Cardiac atrium fibroblast (primary cell): ENCODE measurements at places on chromosomes 3 and 15. TPM values are rescaled to one million over a fixed set of nuclear protein-coding genes. Genes with fewer than 3 reads are reported as not detected.

The CHAC1 gene
- 48.0 and 56.2 TPM in 2 replicates for total RNA-seq

The STRC gene
- not detected in 2 replicates for total RNA-seq

The GATM gene
- 0.18 TPM in 1 of 2 replicates, not detected in the other for total RNA-seq

The XCR1 gene
- total RNA-seq = not detected in 2 replicates

The LAMB2 gene
- 356 and 396 TPM in 2 replicates for total RNA-seq

The OIP5 gene
- total RNA-seq = 1.1 and 4.7 TPM in 2 replicates

The MAP6D1 gene
- under 0.01 and 4.5 TPM in 2 replicates for total RNA-seq

The CPNE4 gene
- total RNA-seq = not detected in 2 replicates

The CPNE9 gene
- total RNA-seq = not detected in 2 replicates

The SLITRK3 gene
- total RNA-seq = not detected in 2 replicates

The BFSP2 gene
- total RNA-seq = not detected in 2 replicates

The ADAMTS9 gene
- 9.7 and 28.2 TPM in 2 replicates for total RNA-seq

The IL16 gene
- total RNA-seq = 1.1 and 2.2 TPM in 2 replicates

The PLSCR2 gene
- not detected in 2 replicates for total RNA-seq

The SCN11A gene
- under 0.01 TPM in 1 of 2 replicates, not detected in the other for total RNA-seq

The PLA2G4E gene
- not detected in 2 replicates for total RNA-seq

The ACSBG1 gene
- not detected in 2 replicates for total RNA-seq

The IL5RA gene
- not detected in 2 replicates for total RNA-seq

The SOX14 gene
- total RNA-seq = not detected in 2 replicates

The TNFAIP8L3 gene
- 3.8 and 8.1 TPM in 2 replicates for total RNA-seq

The EPHB3 gene
- 1.3 and 3.4 TPM in 2 replicates for total RNA-seq

The HEG1 gene
- 195 and 268 TPM in 2 replicates for total RNA-seq

The TSEN2 gene
- total RNA-seq = 6.2 and 10.8 TPM in 2 replicates

The PIF1 gene
- total RNA-seq = 5.8 and 8.5 TPM in 2 replicates

The ARRDC4 gene
- total RNA-seq = 16.2 and 25.3 TPM in 2 replicates

The MESP2 gene
- total RNA-seq = 0.65 TPM in 1 of 2 replicates, not detected in the other

The GABRB3 gene
- total RNA-seq = 0.16 TPM in 1 of 2 replicates, not detected in the other

The CRTC3 gene
- 19.1 and 20.6 TPM in 2 replicates for total RNA-seq

The ZNF80 gene
- total RNA-seq = not detected in 2 replicates

The SPATA12 gene
- not detected in 2 replicates for total RNA-seq

The GOLGA6D gene
- not detected in 2 replicates for total RNA-seq

The AGBL1 gene
- total RNA-seq = not detected in 2 replicates

The ANKUB1 gene
- not detected in 2 replicates for total RNA-seq

The C3orf38 gene
- 15.3 and 16.2 TPM in 2 replicates for total RNA-seq

The TBL1XR1 gene
- total RNA-seq = 75.1 and 132 TPM in 2 replicates

The GP5 gene
- total RNA-seq = under 0.01 TPM in 1 of 2 replicates, not detected in the other

The MYLK gene
- total RNA-seq = 0.54 and 1.9 TPM in 2 replicates

The CAND2 gene
- total RNA-seq = under 0.01 and 0.49 TPM in 2 replicates

The MUC4 gene
- total RNA-seq = not detected in 2 replicates

The CLEC3B gene
- total RNA-seq = 202 and 203 TPM in 2 replicates

The GAP43 gene
- total RNA-seq = not detected in 2 replicates

The PCSK6 gene
- 5.6 and 12.6 TPM in 2 replicates for total RNA-seq

The C2CD4A gene
- total RNA-seq = 0.72 and 7.9 TPM in 2 replicates
